ENCODE measurements at places on chromosomes 5 and 9.
A peak's percentile ranks its signal among the peaks of the same experiment; 100 is the strongest.

DNA sequence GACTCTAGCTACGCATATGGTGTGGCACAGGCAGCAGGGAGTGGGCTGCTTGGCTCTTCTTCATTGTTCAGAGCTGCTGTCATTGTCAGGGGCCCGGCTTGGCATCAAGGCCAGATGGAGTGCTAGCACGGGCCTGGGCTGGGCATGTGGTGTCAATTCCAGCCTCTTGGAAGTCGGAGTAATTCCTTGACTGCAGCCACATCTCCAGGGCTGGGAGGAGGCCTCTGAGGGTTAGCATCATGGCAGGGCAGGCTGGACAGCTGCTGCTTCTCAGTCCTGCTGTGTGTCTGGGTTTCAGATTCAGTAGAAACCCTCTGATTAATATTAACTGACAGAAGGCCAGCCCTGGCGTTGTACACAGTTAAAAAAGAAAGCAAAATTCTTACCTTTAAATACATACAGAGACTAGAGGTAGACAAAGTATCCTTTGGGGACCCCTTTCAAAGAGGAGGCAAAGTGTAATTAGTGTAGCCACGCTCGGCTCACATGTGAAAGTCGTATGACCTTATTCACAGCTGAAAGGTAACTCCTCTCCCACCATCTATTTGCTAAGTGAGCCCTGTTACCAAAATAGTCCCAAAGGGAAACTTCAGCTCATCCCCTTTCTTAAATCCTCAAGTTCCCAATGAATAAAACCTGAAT is 126.4 kb downstream of the DOCK2 start:
- no peak for DNase-seq

DNA sequence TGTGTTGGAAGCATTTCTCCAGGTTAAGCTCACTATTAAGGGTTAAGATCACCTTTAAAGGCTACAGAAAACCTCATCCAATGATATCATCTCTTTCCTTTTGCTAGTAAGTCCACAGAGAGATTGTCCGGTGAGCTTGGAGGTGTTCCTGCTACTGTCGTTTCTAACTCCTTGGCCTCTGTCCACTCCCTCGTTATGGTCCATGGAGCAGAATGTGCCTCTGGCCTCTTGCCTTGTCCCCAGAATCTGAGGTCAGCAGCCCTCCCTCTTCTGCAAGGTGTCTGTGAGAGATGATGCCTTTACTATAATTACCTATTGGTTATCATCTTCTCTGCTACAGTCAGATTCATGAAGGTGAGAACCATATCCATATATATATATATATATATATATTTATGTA is 15.0 kb downstream of the ORM2 start:
- no peak for DNase-seq

- DNase-seq = no peak
Measured at GRCh38 chr9:135850737-135851136, 56.6 kb downstream of the CAMSAP1 start.

DNA sequence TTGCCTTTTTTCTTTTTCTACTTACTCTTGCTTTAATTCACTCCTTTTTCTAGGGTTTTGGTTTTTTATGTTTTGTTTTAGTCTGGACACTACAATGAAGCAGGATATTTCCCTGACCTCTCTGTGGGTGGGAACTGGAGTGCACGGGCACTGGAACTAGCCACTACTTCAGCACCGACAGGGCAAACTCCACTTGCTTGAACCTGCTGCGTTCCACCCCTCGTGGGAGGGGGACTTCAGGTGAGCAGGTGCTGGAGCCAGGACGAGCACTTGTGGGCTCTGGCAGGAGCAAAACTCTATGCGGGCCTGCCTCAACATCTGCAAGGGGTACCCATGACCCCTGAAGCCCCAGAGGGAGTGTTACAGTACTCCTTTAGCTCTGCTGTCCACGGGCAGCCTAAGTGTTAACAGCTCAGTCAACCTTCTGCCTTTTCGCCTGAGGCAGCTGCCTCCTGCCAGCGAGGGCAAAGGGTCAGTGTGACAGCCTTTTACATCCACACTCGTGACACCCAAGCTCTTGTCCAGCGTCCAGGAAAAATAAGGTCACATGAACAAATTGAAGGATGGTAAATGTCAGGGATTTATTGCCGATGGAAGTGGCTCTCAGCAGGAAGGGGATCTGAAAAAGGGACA is 144.1 kb upstream of the NFIL3 start:
- DNase-seq = no peak

- DNase-seq = no peak
Measured at GRCh38 chr5:5364932-5365331, 57.5 kb upstream of the ICE1 start.

- peak; percentile 41 for DNase-seq
Measured at GRCh38 chr5:53940921-53941320, 369.5 kb downstream of the ARL15 start.

DNA sequence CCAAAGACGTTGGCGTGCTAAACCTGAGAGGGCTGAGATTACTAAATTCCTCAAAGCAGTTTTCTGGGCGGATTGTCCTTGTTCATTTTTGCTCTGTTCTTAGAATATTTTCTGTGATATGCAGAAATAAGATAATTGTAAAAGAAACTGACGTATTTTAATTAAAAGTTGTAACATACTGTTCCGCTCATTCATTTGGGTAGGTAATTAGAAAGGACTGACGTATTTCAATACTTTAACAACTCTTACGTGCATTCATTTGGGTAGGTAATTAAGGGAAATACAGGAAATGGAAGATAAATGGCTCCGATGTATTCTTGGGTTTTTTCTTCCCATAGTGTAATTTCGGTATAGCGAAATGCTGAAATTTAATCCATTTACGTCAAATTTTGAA is 1.1 kb downstream of the OSTF1 start:
- no peak for DNase-seq

DNA sequence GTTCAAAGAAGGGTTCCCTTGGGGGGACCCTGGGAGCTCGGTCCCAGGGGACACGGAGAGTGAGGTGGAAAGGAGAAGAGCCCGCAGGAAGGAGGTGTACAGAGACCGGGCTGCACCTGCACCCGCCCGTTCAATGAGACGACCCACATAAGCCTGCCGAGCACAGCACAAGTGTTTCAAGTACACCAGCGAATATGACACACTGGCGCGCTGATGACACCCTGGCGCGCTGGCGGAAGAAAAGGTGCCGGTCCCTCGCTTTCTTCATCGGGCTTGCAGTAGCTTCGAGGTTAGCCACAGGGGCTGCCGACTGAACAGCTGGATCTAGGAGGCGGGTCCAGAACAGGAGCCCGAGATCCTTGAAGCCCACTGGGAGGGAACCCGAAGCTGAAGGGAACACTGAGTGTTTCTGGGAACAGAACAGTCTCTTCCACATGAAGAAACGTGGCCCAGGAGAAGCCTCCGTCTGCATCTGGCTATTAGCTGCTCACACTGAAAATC is 1.4 kb downstream of the TBC1D9B start:
- peak; percentile 18 for DNase-seq

- DNase-seq = peak; percentile 20
Measured at GRCh38 chr5:102231693-102232619, 64.1 kb downstream of the SLCO4C1 start.

GRCh38 chr9:84857211-84857610 is 187.7 kb downstream of the NTRK2 start:
- DNase-seq = peak; percentile 45

DNA sequence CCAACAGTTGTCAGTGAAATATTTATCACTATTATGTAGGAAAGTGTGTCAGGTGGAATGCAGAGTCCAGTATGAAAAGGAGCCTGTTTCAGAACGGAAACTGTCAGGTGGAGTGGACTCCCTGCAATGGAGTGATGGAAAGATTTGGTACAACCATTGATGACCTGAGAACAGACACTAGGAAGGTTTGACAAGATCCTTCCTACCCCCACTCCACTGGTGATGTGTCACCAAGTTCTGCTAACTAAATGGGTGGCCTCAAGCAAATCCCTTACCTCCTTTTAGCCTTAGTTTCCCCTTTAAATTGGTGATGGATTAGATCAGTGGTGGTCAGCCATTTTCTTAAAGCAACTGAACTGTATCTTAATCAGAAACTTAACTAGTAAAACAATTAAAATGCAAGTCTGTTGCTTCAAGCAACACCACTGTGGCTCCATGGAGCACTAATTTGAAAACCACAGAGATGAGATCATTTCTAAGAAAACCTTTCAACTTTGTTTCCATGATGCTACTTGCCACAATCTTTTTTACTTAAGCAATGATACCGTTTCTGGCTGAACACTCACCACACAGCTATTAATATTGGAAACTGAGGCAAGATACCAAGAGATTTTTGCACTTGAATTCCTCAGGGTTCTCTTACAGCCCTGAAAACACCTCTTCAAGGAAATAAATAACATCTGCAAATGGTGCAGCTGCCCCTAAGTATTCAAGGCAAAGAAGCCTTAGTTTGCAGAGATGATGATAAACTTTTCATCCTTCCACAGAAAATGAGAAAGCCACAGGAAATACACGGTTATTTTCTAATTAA is 140.6 kb downstream of the ERCC6L2 start:
- peak; percentile 78 for DNase-seq

DNA sequence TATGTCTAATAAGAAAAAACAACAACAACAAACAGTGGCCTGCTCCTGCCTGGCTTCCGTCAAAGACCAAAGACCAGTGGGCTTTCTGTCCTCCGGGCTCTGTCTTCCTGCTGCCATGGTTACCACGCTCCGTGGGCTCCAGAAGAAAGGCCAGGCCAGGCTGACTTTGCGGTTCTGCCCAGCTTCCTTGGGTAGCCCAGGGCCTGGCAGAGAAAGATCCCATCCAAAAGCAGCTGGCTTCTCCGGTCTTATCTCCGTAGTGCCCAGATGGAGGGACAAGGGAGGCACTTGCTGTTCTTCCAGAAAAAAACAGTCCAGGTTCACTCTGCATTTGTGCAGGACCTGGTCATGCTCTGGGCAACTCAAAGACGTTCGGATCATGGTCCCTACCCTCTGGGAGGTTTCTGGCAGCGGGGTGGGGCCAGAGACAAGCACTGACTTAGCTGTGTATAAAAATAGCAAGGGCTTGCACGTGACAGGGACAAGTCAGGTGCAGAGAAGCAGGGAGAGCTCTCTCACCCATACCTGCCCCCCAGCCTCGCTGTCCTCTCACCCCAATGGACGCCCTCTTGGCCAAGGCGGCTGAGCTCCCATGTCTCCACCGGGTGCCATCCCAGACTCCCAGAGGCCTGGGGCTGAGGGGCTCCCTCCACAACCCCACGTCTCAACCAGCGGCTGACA is 212.2 kb downstream of the C9orf50 start:
- DNase-seq = no peak

DNA sequence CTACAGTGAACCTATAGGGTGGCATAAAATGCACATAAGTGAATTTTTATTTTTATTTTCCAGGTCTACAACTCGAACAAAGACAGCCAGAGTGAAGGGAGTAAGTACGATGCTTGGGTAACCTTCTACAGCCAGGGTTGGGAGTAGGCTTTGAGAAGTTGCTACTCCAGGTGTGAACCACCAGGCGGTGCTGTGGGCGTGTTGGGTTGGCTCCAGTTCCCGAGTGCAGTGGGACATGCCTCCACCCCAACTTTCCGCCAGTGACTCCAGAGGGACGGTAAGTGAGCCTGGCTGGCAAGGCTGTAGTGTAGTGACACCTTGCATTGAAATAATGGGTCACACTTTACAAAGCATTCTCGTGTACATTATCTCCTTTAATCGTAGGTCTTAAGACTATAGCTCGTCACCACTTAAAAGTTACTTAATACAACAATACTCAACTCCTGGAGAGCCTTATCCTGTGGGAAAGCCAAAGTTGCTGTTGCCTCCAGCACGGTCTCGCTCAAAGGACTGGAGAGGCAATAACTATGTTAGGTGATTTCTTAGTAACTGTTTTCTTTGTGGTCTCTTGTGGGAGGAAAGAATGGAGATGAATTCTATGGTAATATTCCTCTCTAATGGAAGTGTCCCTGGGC is 244.0 kb downstream of the ARHGAP26 start:
- DNase-seq = no peak

GRCh38 chr5:142866563-142867275 is 96.5 kb downstream of the ARHGAP26 start:
- peak; percentile 61 for DNase-seq

DNA sequence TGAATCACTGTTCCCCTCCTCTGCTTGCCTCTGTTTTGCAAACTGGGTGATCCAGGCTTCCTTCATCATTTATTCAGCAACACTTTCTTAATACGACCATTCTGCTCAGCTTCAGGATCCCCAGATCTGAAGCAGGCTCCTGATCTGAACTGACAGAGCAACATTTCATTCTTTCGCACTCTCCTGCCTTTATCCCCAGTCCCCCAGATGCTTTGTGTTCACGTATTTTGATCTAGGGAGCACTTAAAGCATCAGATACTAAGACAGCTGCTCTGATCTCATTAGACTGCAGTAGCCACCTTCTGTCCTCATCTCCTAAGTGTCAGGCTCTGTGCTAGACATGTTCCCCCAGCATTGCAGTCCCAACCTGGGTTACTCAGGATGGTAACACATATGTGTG is 158.0 kb downstream of the TRIO start:
- DNase-seq = no peak

DNA sequence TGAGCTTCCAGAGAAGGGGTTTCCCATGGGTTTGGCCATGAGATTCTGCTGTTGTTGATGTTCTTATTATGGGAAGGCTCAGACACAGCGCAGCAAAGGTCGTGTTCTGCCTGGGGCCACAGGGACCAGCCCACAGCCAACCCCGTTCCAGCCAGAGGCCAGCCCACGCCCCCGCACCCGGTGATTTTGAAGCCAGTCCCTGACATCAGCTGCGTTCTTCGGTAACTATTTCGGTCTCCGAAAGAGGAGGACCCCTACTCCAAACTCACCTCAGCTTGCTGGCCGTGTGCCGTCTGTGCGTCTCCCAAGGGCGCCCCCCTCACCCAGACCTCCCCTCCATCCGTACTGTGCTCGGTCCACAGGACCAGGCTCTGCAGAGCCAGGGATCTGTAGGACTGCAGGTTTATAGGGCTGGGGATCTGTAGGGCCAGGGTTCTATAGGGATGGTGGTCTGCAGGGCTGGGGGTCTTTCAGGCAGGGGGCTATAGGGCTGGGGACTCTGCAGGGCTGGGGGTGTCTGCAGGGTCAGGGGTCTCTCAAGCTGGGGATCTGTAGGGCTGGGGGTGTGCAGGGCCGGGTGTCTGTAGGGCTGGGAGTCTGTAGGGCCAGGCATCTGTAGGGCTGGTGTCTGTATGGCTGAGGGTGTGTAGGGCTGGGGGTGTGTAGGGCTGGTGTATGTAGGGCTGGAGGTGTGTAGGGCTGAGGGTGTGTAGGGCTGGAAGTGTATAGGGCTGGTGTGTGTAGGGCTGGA is 11.8 kb downstream of the COL5A1 start:
- DNase-seq = no peak

DNA sequence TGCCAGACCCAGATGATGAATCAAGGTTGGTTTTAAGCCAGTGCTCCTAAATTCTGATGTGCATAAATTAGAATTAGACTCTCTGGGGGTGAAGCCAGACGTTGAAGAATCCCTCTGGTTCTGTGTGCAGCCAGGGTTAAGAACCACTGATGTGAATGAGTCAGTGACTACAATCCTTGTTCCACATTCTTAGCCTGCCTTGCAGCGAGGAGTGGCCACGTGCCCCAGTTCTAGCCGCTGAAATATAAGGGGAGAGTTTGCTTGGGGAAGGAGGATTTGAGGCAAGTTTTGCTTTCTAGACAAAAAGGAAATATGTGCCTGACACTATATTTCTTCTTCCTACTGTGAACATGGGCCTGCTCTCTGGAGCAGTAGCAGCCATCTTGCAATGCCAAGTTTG is 34.2 kb upstream of the MSH3 start:
- peak; percentile 94 for DNase-seq
